ENCODE measurements at places on chromosomes 6 and 20.

DNA sequence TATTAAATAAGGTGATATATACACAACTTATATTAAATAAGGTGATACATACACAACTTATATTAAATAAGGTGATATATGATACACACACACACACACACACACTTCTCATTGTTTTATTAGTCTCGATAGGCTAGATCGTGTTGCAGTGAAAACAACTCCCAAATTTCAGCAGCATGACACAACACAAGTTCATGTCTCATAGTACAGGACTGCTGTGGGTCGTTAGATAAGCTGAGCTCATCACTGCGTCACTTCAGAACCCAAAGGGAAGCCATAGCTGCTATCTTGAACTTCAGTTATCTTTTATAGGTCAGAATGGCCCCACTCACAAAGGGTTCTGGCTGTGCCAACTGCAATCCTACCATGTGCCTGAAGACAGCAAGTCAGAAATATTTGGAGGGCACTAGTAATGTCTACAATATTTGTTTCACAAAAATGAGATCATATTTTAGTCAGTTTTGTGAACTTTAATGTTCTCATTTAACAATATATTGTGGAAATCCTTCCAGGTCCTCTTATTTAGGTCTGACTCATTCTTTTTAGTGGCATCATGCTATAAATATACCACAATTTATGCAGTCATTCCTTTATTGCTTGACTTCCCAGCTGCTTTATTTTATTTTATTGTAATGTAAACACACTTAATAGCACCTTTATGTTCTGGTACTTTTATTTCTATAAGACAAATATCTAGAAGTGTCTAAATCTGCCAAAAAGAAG is 290.2 kb downstream of the PHACTR1 start:
- DNase-seq = no peak

- DNase-seq = peak; percentile 58
Observed at GRCh38 chr6:52644253-52644652, 26.7 kb upstream of the TMEM14A start.

DNA sequence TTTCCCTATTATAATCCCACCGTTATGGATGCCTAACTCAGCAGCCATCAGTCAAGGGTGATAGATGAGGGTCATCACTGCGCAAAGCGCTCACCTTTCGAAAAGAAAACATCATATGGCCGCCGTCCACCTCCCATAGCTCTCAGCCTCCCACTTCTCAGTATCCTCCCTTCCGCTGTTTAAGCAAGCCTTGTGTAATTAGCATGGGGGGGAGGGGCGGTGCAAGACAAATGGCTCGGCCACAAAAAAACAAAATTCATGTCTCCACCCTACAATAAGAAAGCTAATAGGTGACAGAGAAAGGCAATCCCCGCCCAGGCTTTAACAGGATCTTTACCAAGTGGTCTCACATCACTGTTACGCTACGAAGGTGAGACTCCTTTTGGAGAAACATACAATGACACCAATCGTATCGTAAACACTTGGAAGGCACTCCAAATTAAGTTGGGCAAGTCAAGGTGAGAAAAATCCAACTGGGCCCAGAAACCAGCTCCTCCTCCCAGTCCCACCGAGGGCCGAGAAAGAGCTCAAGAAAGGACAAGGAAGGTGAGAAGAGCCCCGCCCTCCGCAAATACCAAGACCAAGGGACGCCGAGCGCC is 645 bp downstream of the DDX39B start:
- DNase-seq = peak; percentile 46

DNA sequence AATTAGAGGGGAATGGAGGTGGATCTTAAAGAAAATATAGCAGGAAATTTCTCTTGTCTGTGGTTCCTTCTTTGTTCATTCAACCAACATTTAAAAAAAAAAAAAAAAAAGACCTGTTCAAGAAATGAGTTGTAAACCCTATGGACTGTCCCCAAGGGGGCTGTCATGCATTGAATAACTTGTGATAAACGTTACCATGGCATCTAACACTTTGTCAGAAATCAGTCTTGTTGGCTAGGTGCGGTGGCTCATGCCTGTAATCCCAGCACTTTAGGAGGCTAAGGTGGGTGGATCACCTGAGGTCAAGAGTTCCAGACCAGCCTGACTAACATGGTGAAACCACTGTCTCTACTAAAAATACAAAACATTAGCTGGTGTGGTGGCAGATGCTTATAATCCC is 381.7 kb downstream of the BCKDHB start:
- DNase-seq = no peak

Measured in right hindlimb (tissue), 1 donor.